ENCODE measurements at places on chromosomes 4 and X.

DNA sequence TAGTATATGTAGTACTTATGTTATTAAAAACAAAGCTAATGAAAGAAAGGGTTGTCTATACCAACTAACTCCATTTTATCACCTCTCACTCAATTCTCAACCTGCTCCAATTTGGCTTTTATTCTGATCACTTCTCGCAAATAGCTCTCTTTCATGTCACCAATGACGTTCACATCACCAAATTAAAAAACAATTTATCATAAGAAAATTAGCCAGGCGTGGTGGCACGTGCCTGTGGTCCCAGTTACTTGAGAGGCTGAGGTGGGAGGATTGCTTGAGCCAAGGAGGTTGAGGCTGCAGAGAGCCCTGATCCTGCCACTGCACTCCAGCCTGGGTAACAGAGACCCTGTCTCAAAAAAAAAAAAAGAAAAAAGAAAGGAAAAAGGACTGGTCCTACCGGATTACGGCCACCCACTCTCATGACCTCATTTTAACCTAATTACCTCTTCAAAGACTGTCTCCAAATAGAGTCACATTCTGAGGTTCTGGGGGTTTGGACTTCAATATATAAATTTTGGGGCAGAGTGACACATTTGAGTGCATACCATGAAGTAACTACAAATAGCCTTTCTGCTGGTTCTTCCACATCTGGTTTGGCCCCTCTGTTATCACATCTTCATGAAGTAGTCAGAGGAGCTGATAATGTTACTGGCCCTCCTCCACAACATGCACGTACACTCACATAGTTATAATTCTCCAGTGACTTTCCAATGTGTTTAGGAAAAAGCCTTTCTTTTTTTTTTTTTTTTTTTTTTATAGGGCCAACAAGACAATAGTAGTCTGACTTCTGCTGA lies 15.8 kb upstream of the RBMX start:
- no peaks in the 10 kb centered on the region for H3K4me1 ChIP-seq
- H3K4me3 ChIP-seq: no peak overlapping the region
- DNase-seq: no peak
- no peaks in the 10 kb centered on the region for H3K27me3 ChIP-seq

- DNase-seq: no peak
- H3K4me3 ChIP-seq: no peak overlapping the region
These were observed 63.0 kb downstream of the HADH start for GRCh38 chr4:108052558-108053120.

DNA sequence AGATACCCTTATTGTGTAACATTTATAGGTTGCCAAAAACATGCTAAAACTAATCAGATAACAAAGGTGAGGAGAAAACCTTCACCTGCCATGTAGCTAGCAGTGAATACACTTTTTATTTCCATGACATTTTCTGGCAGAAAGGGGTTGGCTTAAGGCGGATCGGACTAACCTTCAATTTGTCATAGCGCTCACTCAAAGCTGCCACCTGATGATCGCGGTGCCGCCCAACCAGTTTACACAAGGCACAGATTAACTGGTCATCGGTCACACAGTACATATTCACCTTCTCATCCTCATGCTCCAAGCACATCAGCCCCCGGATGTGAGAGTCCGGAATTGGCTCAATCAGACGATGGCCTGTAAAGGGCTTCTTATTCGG lies 53.7 kb downstream of the MID1 start:
- no peak overlapping the region for H3K4me3 ChIP-seq
- no peaks in the 10 kb centered on the region for H3K36me3 ChIP-seq
- no peaks in the 10 kb centered on the region for H3K4me1 ChIP-seq
- DNase-seq: no peak
- H3K27me3 ChIP-seq: no peaks in the 10 kb centered on the region

DNA sequence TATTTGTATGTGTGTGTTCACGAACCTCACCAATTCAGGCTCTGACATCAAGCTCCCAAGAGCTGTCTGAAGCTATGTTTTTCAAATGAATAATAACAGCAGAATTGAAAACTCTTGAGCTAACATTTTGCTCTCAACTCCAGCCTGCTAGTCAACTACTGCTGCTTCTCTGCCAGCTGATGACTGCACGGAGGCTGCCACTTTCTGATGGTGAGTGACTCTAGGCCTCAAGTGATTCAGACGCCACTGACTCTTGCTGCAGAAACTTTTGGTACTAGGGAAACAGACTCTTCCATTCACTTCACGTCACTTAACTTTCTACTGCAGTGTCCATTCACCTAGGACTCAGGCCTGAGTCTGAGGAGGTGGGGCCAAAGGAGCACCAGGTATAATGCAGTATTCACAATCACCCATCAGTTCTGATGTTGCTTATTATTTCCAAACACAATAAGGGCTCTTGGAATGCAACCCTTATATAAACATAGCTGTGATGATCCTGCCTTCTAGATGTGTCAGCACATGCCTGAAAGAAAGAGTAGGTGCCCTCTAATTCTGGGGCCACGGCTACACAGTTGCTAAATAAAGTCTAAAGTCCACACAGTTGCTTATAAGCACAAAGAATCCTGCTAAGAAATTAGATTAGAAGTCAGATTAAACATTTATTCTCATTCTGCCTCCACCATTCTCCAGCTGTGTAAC lies 16.0 kb downstream of the PRDM8 start:
- no peak overlapping the region for H3K27ac ChIP-seq
- H3K27me3 ChIP-seq: peaks cover 10% of the 10 kb centered on the region
- DNase-seq: no peak
- H3K4me3 ChIP-seq: no peak overlapping the region

- no peak for DNase-seq
- H3K27ac ChIP-seq: peak overlapping the region; percentile 95
- H3K4me3 ChIP-seq: peak overlapping the region; percentile 83
- H3K27me3 ChIP-seq: no peaks in the 10 kb centered on the region
- H3K36me3 ChIP-seq: no peaks in the 10 kb centered on the region
These were observed 362 bp downstream of the NCAPG start for GRCh38 chr4:17811078-17811603.
